ENCODE measurements at places on chromosomes 6 and 20.
A peak's percentile ranks its signal among the peaks of the same experiment; 100 is the strongest.

GRCh38 chr6:17219098-17219497 lies 62.1 kb upstream of the RBM24 start:
- no peak for DNase-seq

DNA sequence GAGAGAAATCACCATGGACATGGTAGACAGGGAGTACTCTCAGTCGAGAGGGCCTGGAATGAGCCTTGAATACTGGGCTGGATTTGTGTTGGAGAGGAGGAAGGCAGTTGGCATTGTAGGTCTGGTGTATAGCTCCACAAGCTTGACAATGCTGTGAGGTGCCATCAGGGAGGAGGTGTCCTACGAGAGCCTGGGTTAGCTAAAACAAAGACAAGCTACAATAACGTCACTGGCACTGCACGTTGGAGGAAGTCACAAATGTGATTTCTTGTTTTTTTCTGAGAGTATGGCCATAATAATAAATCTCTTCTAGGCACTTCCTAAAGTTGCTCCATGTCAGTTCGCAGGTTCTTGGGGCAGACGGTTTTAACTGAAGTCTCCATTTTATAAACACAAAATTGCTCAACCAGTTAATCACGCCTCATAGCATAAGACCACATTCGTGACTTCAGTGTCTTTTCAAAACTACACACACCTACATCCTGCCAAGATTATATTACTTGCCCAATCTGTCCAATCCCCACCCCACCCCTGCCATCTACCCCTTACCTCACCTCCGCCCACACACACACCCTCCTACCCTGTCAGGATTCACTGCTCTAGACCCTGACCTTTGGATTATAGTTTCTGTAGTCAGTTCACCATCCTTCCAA lies 4.4 kb upstream of the HLA-DMB start:
- no peak for DNase-seq

GRCh38 chr6:31485055-31485454 lies 12.9 kb upstream of the MICB start:
- no peak for DNase-seq

DNA sequence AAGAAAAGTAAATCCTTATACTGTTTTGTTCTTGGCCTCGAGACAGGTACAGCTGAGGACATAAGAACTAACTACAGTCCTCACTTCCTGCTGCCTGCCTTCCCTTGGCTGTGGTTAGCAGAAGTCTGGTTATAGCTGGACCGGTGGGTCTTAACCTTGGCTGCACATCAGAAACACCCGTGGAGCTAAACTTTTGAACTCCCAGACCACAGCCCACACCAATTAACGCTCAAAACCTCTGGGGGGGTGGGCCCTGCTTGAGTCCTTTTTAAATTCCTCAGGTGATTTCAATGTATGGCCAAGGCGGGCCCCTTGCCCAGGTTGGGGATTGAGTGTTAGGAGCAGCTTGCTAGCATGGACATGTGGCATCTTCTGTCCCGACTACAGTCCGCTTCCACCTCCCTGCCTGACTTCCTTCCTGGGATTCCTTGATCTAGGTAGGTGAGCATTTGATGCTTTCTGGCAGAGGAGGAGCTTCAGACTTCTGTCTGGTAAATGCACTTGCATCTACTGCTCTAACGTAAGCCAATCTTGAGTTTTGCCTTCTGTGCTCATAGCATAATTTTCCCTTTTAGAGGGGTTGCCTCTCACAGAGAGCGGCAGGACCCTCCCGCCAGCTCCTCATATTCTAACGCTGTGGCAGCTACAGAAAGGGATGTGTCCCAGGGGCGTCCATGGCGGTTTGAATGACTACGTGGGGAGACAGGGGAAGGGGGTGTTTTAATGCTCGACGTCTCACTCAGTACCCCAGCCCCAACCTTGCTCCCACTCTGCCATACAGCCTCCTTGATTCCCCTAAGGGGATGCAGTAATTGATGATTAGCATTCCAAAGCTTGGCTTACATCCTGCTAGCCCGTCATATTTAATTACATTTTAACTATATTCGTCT lies 390.1 kb downstream of the ZFAND3 start:
- DNase-seq = no peak

GRCh38 chr20:4876731-4877130 lies 124.6 kb downstream of the SLC23A2 start:
- DNase-seq = no peak

DNA sequence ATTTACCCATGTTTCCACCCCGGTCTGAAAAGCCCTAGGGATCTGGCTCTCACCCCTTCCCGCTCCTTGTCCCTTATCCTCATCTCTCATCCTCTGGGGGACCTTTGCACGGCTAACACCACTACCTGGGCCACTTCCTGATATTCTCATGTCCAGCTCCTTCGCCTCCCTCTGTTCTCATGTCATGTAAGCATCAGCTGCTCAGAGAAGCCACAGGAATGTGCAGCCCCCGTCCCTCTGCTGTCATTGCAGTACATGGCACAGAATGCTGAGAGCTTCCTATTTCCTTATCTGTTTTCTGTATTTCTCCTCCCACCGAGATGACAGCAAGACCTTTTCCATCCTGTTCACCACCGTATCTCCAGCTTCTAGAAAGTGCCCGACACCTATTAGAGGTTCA lies 102.4 kb downstream of the MTHFD1L start:
- no peak for DNase-seq

DNA sequence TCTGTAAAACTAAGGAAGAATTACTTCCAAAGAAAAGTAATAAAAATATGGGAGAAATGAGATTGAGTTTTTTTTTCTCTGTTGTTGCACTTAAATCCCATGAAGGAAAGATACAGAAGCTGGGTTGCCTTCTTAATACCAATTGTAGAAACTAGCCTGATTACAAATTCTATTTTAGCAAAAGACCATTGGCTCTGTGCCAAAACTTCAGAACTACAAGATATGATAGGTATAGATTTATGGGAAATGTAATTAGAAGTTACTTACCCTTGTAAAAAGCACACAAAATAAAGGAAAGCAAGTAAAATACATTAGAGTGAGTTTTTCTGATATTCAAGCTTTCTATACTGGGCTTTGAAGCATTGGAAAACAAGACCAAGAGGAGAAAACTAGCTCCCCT lies 73.5 kb upstream of the SCGN start:
- DNase-seq = no peak

GRCh38 chr20:5447188-5447587 lies 130.4 kb upstream of the PROKR2 start:
- DNase-seq = no peak

DNA sequence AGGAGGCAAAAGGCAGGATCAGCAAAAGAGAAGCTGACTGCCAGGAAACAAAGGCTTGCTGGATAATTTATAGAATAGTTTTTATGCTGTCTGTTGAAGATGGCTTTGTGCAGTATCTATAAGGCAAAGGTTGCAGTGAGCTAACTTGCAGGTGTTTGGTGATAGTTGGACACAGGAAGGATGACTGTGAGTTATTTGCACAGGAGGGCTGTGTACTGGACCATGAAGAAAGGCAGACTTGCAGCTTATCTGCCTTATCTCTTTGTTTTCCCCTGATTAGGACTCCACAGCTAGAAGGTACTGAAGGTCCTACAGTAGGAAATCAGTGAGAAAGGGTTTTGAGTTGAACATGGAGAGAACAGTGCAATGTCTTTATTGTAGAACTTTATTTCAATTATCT lies 2.1 kb downstream of the BTN1A1 start:
- DNase-seq = no peak

GRCh38 chr20:47674145-47674544 lies 111.1 kb downstream of the SULF2 start:
- no peak for DNase-seq

DNA sequence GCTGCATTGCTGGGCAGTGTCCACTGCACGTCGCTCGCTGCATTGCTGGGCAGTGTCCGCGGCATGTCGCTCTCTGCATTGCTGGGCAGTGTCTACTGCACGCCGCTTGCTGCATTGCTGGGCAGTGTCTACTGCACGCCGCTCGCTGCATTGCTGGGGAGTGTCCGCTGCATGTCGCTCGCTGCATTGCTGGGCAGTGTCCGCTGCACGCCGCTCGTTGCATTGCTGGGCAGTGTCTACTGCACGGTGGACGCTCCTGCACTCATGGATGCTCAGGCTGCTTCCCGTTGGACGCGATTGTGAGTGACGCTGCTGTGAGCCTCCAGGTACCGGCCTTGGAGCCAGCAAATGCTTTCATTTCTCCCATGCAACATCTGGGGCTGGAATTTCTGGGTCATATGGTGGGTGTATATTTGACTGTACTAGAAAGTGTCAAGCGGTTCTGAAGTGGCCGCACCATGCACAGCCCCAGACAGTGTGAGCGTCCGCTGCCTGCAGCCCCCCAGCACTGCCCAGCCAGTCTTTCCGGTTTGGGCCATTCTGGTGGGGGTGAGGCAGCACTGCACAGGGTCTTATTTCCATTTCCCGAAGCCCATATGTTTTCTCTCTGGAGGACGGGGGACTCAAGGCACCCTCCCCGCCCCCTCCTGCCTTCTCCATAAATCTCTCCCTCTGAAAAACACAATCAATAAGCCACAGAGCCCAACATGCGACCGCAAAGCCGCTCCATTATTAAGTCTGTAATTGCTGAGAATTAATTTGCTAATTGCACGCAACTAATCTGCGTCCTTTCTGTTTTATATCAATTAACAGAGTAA lies 97.4 kb downstream of the YTHDF1 start:
- no peak for DNase-seq

DNA sequence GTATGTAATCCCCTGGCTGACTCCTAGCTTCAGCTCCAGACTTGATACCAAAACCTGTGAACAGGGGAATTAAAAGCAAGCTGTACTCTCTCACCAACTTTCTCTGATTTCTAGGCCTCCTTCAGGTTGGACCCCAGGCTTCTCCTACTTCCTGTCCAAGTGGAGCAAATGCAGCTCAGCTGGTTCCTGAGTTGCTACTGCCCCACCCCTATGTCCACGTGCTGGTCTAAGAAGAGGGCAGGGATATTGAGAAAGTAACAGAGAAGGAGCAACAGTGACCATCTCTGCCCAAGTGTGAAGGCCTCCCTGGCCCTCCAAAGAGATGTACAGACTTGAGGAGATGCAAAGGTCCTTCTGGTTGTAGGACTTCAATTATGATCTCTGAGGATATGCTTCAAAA lies 188.3 kb upstream of the MCHR2 start:
- no peak for DNase-seq

- no peak for DNase-seq
Measured at GRCh38 chr6:109124219-109124618, 28.9 kb downstream of the CEP57L1 start.

DNA sequence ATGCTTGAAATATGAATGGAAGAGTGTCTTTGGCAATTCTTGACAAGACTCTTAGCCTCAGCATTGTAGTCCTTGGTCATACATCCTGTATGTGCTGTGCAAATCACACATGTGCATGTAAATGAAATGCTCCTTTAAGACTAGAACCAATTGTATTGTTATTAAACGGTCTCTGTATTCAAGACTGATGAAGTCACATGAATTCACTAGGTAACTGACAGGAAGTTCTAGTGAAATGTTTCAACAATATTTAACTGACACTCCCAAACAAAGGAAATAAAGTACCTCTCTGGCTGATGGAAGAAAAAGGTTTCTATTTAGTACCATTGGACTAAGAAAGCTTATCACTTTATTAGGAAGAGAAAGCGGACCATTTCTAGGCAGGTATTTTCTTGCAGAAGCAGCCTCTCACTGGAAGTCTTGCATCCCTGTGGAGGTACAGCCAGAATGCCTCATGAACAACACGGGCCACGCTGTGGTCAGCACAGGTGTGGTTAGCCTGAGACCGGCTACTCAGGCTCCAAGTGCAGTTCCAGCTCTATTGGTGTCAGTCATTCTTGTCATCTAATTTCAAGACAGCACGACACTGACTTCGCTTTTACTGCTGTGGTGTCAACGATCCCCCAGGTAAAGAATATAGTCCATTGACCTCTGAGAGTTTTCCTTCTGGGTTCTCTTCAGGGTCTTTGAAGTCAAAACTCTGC lies 17.3 kb downstream of the PPP1R3G start:
- no peak for DNase-seq

DNA sequence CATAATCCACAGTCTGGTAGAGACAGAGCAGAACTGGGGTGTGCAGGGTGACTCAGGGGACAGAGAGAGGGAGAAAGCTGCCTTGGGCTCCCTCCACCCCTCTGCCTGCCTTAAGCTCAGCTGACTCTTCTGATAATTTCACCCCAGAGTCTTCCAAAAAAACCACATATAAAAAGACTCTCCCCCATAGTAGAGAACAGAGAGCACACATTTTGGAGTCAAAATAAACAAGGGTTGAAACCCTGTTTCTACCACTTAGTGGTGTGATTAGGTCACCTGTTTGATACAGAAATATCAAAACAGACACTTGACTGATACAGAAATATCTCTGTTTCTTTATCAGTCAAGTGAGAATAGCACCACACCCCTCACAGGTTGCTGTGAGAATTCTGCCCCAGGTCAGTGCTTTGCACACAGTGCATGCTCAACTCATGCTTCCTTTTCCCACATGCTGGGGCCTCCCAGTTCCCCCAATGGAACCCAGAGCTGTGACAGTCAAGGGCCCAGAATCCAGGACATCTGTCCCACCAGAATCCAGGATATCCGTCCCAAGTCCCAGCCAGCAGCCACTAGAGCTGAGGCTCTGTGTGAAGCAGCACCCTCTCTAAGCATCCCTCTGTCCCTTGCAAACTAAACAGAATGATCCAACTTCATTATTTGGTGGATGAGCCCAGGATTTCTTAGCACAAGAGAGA lies 1.2 kb downstream of the TREML2 start:
- DNase-seq = peak; percentile 1

- no peak for DNase-seq
Measured at GRCh38 chr6:162026843-162027242, 700.7 kb downstream of the PRKN start.

DNA sequence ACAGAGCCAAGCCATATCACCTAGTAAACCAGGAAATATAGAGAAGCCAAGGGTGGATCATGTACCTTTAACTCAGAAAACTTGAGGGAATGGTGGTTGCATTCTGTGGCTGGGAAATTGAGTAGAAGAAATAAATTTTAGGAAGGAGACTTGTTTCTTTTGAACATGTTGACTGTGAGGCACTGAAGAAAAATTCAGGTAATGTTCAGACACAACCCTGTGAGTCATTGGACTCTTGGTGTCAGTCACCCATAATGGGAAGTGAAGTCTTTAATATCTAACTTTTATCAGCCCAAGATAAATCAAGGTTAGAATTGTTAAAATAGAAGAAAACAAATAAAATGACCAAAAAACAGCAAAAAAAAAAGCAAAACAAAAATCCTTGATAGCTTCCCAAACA lies 98.8 kb upstream of the GRIK2 start:
- no peak for DNase-seq

- DNase-seq = peak; percentile 78
Measured at GRCh38 chr20:63009988-63010769, 3.4 kb upstream of the BHLHE23 start.

DNA sequence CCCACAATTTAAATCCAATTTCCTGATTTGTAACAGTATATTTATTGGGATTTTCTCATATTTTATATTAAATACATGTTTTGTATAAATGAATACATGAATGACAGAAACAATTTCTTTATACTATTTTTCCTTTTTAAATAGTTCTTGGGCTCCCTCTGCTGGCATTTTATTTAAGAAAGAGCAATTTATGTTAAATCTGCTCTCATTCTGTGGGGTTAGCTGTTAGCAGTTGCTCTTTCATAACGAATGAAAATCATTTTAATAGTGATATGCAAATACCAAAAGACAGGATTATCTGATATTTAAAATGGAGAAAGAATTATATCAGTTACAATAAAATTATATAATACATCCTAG lies 118.3 kb downstream of the RALGAPA2 start:
- no peak for DNase-seq

- DNase-seq = no peak
Measured at GRCh38 chr6:160387916-160388643, 39.9 kb downstream of the SLC22A3 start.
